NCI-H1048 (cell line): ENCODE measurements at places on chromosomes 13 and 19.

DNA sequence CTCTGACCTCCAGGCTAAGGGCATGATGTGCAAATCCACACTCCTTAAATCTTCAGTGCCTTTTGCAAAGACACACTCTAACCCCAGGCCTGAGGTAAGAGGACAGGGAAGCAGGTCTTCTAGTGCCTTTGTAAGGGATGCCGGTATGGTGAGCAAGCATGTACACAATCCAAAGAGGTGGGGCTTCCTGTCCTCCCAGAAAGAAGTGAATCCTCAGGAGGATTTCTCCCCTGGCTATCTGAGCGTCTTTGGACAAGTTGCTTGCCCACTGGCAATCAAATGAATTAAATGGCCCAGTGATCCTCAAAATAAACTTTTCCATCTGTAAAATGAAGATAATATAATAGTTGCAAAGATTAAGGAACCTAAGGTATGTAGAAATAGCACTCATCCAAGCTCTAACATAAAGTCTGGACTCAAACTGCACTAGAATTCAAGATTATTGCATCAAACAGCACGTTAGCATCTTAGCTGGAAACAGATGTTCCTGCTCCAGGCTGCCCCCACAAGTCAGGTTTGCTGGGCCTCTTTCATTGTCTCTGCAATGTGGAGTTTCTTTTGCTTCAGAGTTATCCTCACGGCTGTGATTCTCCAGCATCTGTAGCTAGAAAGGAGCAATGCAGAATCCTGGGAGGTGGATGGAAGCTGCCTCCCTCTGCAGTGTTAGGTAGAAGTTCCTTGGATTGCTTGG lies 249.6 kb downstream of the TSHZ3 start:
- no peak for DNase-seq

DNA sequence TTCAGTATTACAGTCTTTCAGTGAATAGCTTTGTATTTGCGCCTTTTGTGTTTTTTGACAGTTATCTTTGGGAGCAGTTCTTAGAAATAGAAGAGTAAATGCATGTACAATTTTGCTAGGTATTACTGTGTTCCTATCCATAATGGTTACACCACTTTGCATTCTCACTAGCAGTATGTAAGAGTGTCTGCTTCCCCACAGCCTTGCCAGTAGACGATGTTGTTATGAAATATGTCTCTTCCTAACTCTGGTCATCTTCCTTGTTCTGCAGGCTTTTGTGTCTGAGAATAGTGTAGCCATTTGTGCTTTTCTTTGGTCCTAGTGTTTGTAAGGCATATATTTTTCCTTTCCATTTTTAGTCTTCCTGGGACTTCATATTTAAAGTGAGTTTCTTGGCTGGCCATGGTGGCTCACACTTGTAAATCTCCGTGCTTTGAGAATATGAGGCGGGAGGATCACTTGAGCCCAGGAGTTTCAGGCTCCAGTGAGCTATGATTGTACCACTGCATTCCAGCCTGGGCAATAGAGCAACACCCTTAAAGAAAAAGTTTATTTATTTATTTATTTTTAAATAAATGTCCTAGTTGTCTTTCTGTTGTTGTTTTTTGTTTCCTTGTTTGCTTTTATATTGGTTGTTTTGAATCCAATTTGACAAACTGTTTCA lies 140.3 kb downstream of the PDS5B start:
- DNase-seq, result no peak

- no peak for DNase-seq
These were observed 463 bp upstream of the POMP start for GRCh38 chr13:28658539-28658795.

DNA sequence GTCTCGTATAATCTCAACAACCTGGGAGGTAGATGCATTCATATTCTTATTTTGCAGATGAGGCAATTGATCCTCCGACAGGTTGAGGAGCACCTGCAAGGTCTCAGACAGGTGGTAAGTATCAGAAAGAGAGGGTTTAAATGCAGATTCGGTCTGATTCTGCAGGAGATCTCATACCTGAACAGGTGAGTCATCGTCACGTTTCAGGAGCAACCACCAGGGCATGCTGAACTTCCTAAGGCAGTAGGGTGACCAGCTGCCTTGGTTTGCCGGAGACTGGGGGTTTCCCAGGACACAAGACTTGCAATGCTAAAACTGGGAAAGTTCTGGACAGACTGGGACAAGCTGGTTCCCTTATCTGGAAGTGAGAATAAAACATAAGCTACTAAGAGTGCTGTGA lies 68.8 kb upstream of the TSHZ3 start:
- DNase-seq, result no peak

DNA sequence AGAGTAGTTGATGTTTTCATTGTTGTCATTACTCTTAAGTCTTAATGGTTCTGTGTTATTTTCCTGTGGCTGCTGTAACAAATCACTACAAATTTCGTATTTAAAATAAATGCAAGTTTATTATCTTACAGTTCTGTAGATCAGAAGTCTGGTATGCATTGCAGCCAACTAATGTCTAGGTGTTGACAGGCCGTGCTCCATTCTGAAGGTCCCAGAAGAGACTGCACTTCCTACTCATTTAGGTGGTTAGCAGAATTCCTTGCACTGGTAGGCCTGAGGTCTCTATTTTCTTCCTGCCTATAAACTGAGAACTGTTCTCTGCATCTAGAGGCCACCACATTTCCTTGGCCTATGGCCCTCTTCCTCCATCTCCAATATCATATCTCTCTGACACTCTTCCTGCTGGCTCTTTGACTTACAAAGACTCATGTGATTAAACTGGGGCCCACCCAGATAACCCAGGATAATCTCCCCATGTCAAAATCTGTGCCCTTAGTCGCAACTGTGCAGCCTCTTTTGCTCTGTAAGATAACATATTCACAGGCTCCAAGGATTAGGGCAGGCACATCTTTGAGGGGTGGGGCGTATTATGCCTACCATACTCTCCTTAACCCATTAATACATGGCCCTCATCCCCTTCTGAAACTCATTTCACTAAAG lies 468.4 kb downstream of the FOXO1 start:
- no peak for DNase-seq

DNA sequence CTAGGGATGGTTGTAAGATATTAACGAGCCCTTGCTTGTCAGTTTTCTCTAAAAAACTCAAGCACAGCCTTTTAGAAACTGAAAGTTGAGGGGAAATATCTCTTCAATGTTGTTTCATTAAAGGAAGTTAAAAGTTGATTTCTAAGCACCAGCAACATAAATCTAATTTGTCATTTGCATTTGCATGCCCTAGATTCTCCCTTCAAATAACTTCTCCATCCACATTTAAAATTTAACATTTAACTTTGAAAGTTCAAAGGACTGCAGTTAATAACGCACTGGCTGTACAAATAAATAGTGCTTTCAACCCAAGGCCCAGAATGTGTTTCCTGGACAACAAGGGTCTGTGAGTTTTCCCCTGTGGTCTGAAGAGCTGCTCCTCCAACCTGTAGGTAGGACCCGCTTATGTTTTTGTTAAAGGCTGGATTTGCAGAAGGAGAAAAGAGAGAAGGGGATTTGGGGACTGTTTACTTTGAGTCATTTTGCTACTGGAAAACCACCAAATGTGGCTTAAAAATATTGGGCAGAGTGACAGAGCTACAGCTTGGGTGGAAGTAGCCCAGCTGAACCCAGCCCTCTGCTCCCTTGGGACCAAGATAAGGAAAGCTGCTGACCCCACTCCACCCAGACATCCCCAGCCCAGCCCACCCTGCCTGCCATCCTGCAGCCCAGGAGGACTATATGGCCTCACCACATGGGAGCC lies 39.8 kb downstream of the TNFRSF19 start:
- DNase-seq, result no peak

- no peak for DNase-seq
These were observed 20.7 kb downstream of the CEBPG start for GRCh38 chr19:33394006-33394722.

DNA sequence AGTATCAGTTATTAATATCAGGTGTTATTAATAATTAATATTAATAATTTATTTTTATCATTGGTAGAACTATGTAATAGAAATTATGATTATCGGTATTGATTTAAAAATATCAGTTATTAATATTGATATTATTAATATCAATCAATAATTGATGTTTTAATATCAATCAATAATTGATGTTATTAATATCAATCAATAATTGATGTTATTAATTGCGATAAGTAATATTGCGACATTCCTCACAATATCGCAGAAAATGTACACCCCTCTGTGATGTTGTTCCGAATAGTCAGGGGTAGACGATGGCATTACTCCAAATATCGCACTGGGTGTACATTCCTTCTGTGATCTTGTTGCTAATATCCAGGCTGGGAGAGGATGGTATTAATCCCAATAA lies 3.7 kb upstream of the RGCC start:
- DNase-seq, result no peak

GRCh38 chr19:36547001-36547732 lies 19.1 kb upstream of the ZNF260 start:
- DNase-seq, result no peak

- no peak for DNase-seq
These were observed 207.4 kb upstream of the SOX1 start for GRCh38 chr13:111859354-111860230.

GRCh38 chr19:31168106-31168625 lies 181.1 kb downstream of the TSHZ3 start:
- DNase-seq, result no peak

GRCh38 chr13:110338441-110339101 lies 31.5 kb downstream of the COL4A2 start:
- no peak for DNase-seq

DNA sequence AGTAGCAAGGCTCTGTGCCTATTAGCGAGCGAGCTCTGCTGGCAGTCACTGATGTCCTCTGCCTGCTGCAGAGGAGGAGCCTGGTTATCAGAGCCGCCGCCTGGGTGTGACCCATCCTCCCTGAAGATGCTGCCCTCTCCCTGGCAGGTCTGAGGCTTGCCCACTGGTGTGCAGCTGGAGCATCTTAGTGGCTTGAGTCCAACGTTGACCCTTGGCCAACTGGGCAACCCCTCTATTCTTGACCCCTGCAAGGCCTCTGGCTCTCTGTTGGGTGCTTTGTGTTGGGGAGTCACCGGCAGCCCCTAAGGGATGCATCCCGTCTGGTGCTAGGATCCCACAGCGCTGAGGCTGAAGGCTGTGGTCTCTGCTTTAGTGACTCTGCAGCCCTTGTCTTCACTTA lies 277.9 kb upstream of the SOX1 start:
- DNase-seq, result no peak

GRCh38 chr13:93589788-93590187 lies 363.2 kb downstream of the GPC6 start:
- DNase-seq, result no peak

- DNase-seq, result no peak
These were observed 377.6 kb downstream of the IRS2 start for GRCh38 chr13:109408591-109409382.

- no peak for DNase-seq
These were observed 10.1 kb downstream of the C19orf38 start for GRCh38 chr19:10858204-10858828.

- DNase-seq, result no peak
These were observed 54.4 kb upstream of the RGCC start for GRCh38 chr13:41402691-41403511.

DNA sequence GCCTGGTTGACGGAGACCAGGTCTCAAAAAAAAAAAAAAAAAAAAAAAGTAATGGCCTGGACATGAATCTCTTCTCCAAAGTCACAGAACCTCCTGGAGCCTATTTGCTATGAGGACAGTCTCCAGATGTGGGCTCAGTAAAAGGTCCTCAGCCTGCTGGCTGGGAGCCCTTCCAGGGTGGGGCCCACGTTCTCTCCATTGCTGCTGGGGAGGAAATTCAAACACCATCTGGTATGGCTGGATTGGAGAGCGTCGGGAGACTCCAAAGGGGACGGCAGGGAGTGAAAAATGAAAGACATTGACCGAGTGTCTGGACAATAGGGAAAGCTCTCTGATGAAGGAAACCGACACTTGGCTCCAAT lies 1.3 kb upstream of the PBX4 start:
- DNase-seq, result no peak

DNA sequence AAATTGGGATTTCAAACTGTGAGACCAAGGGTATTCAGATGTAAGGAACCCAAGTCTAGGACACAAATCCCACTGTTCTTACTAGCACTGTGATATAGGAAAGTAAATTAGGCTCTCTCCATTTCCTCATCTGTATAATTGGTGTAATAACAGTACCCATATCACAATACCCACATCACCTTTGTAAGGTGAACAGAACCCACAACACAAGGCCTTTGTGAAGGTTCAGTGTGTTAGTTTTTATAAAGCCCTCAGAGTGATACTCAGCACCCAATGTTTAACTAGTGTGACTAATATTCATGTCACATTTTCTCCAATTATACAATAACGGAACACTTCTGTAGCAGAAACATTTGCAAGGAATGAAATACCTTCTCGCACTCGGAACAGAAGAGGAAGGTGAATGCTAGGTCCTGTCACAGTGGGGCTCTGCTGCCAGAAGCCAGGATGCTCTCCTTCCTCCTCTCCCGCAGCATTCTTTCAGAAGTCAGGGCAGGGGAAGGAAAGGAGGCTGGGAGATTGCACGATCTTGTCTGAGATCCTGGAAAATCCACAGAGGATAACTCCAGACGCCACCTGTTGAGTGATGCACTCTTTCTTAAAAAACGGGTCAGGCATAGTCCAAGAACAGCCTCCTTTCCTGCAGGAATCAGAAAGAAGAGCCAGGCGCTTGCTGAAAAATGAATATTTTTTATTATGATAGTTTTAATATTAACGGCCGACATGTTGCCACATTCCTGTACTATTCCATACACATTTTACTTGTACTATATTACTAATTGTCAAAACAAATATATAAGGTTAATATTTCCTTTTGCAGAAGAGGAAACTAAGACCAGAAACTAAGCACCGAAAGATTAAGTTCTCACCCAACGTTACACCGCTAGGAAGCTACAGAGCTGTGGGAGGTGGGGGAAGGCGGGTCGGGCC lies 762 bp downstream of the ZNF45 start:
- DNase-seq, result no peak

DNA sequence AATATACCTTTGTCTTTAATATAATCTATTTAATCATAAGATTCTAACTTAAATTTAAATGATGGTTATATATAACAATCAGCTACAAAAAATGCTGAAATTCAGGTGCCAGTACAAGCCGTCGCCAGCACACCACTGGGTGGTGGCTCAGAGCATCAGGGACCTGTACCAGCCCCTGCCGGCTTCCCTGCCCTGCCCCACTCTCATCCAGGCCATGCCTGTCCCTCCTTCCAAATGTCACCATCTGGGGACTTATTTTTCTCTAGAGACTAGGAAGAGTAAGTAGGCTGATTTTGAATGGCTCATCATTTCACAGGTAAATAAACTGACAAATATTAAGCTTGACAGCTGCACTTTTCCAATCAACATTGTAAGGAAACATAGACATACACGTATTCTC lies 1.6 kb downstream of the METTL21C start:
- no peak for DNase-seq

DNA sequence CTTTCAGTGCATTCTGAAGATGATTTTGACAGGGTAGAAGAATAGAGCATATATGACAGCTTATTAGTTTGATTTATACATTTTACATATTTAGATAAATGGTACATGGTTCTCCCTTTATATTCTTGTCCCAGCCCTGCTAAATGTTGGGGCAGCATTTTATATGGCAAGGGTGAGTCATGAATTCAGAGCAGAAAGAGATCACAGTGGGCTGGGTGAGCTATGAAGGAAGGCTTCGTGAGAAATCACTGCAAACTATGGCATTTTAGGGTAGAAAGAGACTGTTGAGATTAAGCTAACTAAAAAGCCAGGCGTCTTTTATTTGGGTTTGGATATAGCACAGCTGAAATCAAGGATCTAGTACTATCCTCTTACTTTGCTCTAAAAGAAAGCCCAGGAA lies 23.9 kb upstream of the METTL21C start:
- DNase-seq, result no peak
